ENCODE measurements at places on chromosomes 6 and 20. TPM values are rescaled to one million over a fixed set of nuclear protein-coding genes. Genes with fewer than 3 reads are reported as not detected.

Gene ETV7
- 0.55 TPM for total RNA-seq

Gene TRAPPC3L
- total RNA-seq: 0.12 TPM

Gene POM121L2
- not detected for total RNA-seq

Gene RAB5IF
- 78.1 TPM for total RNA-seq

Gene KCNQ5
- total RNA-seq: 0.11 TPM

Gene NMBR
- not detected for total RNA-seq

Gene MAP7
- total RNA-seq: 14.8 TPM

Gene CTAGE9
- total RNA-seq: not detected

Gene PTPN1
- total RNA-seq: 13.8 TPM

Gene CD109
- 8.4 TPM for total RNA-seq

Gene DUSP15
- 0.22 TPM for total RNA-seq

Gene ATF6B
- total RNA-seq: 15.6 TPM

Gene STMND1
- total RNA-seq: 0.25 TPM

- no peaks in the 10 kb centered on the region for H3K27me3 ChIP-seq
- no peak for DNase-seq
- H3K4me3 ChIP-seq: no peak overlapping the region
- no peaks in the 10 kb centered on the region for H3K4me1 ChIP-seq
- no peaks in the 10 kb centered on the region for H3K36me3 ChIP-seq
- H3K27ac ChIP-seq: no peak overlapping the region
Observed at GRCh38 chr6:111857674-111858337, 15.4 kb downstream of the FYN start.

- H3K27ac ChIP-seq: no peak overlapping the region
- no peak overlapping the region for H3K4me3 ChIP-seq
- H3K4me1 ChIP-seq: peaks cover 1% of the 10 kb centered on the region
- H3K27me3 ChIP-seq: no peaks in the 10 kb centered on the region
- DNase-seq: no peak
Observed at GRCh38 chr6:143328876-143329275, 121.6 kb downstream of the ADAT2 start.

DNA sequence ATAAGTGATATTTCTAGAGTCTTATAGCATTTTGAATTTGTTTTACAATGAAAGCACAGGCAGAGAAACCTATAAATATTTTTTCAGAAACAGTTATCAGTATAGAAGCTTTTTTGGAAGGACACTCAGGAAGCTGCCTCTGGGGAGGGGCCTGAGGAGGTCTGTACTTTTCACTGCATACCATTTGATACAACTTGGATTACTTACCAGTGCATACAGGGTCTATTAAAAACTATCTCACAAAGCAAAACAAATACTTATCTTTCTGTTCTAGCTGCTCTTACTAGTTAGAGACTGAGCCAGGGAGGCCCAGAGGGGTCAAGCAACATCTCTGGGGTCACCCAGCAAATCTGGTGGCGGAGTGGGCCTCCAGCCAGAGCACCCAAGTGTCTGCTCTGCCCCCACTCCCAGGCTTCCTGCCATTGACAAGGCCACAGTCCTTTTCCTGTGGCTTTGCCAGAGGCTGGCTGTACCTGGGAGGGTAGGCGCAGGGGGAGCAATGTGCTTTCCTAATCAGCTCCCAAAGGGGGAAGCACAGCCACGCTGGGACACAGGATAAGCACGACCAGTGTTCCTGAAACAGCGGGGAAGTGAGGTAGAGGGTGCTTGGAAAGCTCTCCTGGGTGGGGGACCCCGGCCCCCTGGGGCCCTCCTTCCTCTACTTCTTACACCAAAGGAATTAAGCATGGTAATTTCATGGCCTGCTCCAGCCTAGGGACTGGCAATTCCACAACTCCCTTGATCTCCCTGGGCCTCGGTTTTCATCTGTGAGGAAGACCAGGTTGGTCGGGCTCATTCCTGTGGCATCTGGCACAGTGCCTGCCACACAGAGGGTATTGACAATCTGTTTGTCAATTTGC lies 7.8 kb downstream of the TCF15 start:
- H3K36me3 ChIP-seq: no peaks in the 10 kb centered on the region
- H3K27me3 ChIP-seq: no peaks in the 10 kb centered on the region
- H3K4me1 ChIP-seq: no peaks in the 10 kb centered on the region
- H3K27ac ChIP-seq: no peak overlapping the region
- DNase-seq: no peak
- H3K4me3 ChIP-seq: no peak overlapping the region

DNA sequence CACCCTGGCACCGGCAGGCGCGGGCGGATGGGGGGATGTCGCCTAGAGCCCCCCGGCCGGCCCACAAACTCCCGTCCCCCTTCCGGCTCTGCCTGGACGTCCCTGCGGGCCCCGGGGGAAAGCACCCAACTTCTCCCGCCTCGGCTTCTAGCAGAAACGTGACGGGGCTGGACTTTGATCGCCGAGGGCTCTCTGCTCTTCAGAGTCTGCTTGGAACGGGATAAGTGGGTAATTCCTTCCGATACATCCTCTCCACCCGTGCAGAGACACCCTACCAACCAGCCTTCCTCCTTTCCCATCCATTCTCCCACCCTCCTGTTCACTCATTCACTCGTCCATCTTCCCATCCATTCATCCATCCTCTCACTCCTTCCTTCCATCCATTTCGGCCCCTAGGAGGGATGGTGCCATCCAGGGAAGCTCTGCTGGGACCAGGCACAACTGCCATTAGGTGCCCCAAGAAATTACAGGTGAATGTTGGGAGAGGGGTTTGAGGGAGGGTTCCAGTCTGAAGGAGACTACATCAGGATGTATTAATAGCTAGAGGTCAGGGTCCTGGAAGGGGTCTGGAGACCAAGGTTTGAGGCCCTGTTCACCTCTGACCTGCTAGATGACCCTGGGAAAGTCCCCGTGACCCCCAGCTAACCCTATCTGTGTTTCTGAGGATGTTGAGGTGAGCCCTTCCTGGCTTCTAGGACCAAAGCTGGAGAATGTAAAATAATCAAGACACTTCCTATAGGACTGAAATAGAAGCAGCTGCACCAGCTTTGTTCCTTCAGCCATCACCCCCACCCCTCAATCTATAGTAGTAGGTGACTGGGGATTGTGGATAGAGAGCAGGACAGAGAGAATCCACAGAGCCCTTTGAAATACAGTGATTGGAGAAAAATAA lies 538 bp downstream of the TTLL9 start:
- no peaks in the 10 kb centered on the region for H3K27me3 ChIP-seq
- peaks cover 3% of the 10 kb centered on the region for H3K4me1 ChIP-seq
- peak overlapping the region; percentile 54 for H3K4me3 ChIP-seq
- no peaks in the 10 kb centered on the region for H3K36me3 ChIP-seq
- no peak for DNase-seq

DNA sequence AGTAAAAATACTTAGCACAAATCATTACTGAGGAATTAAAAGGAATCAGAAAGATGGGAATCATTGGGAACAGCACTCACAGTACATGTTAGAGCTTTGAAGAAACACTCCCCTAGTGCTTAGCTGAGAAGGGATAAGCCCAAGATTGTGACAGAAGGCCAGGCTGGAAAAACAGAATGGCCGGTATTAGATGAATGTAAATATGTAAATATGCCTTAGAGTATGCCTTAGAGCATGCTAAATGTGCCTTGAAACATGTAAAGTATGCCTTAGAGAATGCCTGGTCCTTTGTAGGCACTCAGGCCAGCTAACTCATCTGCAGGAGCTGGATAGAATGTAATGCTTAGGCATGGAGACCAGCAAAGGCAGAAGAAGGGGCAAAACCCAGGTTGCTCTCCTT lies 10.6 kb upstream of the TENT5A start:
- no peak overlapping the region for H3K4me3 ChIP-seq
- H3K4me1 ChIP-seq: no peaks in the 10 kb centered on the region
- no peaks in the 10 kb centered on the region for H3K27me3 ChIP-seq
- no peaks in the 10 kb centered on the region for H3K36me3 ChIP-seq
- H3K27ac ChIP-seq: no peak overlapping the region
- DNase-seq: no peak

- H3K4me1 ChIP-seq: no peaks in the 10 kb centered on the region
- H3K27me3 ChIP-seq: no peaks in the 10 kb centered on the region
- H3K4me3 ChIP-seq: no peak overlapping the region
- H3K27ac ChIP-seq: no peak overlapping the region
- peaks cover 2% of the 10 kb centered on the region for H3K36me3 ChIP-seq
Observed at GRCh38 chr6:82178077-82178758, 69.3 kb downstream of the IBTK start.

GRCh38 chr20:20463933-20464374 lies 96.0 kb downstream of the INSM1 start:
- H3K4me3 ChIP-seq: no peak overlapping the region
- no peaks in the 10 kb centered on the region for H3K4me1 ChIP-seq
- H3K27ac ChIP-seq: no peak overlapping the region
- DNase-seq: no peak
- no peaks in the 10 kb centered on the region for H3K36me3 ChIP-seq

DNA sequence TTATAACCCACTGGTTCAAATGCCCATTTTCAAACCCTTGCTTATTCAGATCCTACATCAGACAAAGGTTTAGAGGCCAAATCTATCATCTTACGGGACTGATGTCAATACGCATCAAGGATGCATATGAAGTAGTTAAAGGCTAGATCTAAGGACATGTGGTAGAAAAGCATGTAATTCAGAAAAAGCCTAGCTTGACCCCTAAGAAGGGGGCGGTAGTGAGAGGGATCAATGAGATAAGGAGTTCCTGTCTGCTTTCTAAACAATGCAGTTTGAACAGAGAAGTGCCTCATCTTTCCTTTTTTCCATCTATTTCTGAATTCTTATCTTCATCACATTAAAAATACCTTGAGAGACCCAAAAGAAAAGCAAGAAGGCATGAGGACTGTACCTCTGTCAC lies 237.7 kb downstream of the ARHGAP18 start:
- no peaks in the 10 kb centered on the region for H3K27me3 ChIP-seq
- no peak overlapping the region for H3K4me3 ChIP-seq
- H3K27ac ChIP-seq: no peak overlapping the region
- no peaks in the 10 kb centered on the region for H3K36me3 ChIP-seq

DNA sequence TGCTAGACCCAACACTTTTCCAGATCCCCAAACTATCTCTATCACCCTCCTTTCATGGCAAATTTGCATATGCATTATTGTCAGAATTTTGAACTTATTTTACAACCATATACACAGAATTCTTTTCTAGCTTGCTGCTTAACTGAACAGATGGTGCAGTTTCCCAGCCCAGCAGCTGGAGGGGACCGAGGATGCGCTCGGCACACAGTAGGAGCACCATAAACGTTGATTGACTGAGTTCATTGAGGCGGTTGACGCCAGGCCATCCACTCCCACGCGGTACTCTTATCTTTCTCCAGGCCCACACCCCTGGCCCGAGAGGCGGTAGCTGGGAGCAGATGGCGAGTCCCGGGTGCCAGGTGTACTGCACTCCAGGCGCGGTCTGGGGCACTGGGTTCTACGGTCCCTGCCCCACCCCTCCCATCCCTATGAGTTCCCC lies 6.8 kb upstream of the SOX4 start:
- no peaks in the 10 kb centered on the region for H3K27me3 ChIP-seq
- no peak overlapping the region for H3K27ac ChIP-seq
- no peak for DNase-seq
- no peaks in the 10 kb centered on the region for H3K4me1 ChIP-seq

DNA sequence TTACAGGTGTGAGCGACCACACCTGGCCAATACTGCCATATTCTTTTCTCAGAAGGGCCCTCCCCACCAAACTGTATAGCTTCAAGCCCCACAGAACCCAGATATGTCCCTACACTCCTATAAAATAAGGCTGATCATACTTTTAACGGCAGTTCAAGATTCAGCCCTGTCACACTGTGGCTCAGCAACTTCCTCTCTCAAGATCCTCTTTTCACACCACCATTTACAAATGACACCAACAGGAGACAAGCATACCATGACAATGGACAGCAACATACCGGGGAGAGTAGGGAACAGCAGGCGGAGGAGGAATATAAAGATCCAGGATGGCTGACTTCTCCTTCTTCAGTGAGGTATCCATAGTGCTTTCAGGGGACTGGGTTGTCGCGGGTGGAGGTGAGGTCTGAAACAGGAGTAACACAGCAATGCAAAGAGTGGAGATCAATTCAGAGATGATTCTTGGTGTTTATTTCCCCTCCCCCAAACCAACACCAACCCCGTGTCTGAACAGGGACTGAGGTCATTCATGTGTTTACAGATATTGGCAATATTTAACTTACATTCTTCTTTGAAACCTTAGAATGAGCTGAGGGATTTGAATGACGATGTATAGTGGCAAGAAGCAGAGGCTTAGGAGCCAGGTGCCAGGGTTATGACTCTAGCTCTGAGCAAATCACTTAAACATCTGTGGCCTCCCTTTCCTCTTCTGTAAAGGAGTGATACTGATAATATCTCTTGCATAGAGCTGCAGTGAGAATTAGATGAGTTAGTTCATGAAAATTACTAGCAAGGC lies 57.6 kb upstream of the IPCEF1 start:
- DNase-seq: no peak
- peak overlapping the region; percentile 1 for H3K27ac ChIP-seq
- H3K4me3 ChIP-seq: no peak overlapping the region
- H3K4me1 ChIP-seq: no peaks in the 10 kb centered on the region
- peaks cover 58% of the 10 kb centered on the region for H3K36me3 ChIP-seq

GRCh38 chr6:13286181-13286580 lies 42.2 kb downstream of the TBC1D7 start:
- DNase-seq: peak; percentile 18
- H3K36me3 ChIP-seq: no peaks in the 10 kb centered on the region
- no peaks in the 10 kb centered on the region for H3K27me3 ChIP-seq
- H3K4me3 ChIP-seq: no peak overlapping the region
- H3K27ac ChIP-seq: no peak overlapping the region

- H3K27me3 ChIP-seq: no peaks in the 10 kb centered on the region
- no peak overlapping the region for H3K4me3 ChIP-seq
- no peak overlapping the region for H3K27ac ChIP-seq
- DNase-seq: no peak
- no peaks in the 10 kb centered on the region for H3K4me1 ChIP-seq
Observed at GRCh38 chr20:46343348-46343974, 35.2 kb upstream of the CDH22 start.

- H3K4me1 ChIP-seq: peaks cover 3% of the 10 kb centered on the region
- DNase-seq: no peak
- no peak overlapping the region for H3K4me3 ChIP-seq
Observed at GRCh38 chr20:33964441-33964840, 29.3 kb upstream of the RALY start.

DNA sequence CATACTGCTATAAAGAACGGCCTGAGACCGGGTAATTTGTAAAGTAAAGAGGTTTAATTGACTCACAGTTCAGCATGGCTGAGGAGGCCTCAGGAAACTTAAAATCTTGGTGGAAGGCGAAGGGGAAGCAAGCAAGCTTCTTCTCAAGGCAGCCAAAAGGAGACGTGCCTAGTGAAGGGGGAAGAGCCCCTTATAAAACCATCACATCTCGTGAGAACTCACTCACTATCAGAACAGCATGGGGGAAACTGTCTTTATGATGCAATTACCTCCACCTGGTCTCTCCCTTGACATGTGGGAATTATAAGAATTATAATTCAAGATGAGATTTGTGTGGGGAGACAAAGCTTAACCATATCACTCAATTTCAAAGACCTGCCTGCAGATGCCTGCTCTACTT lies 447.0 kb downstream of the EYS start:
- no peak for DNase-seq
- H3K4me1 ChIP-seq: no peaks in the 10 kb centered on the region
- H3K27me3 ChIP-seq: no peaks in the 10 kb centered on the region
- H3K4me3 ChIP-seq: no peak overlapping the region

Measured in right lobe of liver (tissue), 6 donors.